ENCODE measurements at places on chromosomes 16 and 17. TPM values are rescaled to one million over a fixed set of nuclear protein-coding genes. Genes with fewer than 3 reads are reported as not detected.

Gene HID1
- total RNA-seq, result 7.0 TPM

Gene SLC16A5
- 26.0 TPM for total RNA-seq

Gene ERBB2
- 33.7 TPM for total RNA-seq

Gene MLKL
- total RNA-seq, result 12.1 TPM

Gene PRSS22
- total RNA-seq, result not detected

DNA sequence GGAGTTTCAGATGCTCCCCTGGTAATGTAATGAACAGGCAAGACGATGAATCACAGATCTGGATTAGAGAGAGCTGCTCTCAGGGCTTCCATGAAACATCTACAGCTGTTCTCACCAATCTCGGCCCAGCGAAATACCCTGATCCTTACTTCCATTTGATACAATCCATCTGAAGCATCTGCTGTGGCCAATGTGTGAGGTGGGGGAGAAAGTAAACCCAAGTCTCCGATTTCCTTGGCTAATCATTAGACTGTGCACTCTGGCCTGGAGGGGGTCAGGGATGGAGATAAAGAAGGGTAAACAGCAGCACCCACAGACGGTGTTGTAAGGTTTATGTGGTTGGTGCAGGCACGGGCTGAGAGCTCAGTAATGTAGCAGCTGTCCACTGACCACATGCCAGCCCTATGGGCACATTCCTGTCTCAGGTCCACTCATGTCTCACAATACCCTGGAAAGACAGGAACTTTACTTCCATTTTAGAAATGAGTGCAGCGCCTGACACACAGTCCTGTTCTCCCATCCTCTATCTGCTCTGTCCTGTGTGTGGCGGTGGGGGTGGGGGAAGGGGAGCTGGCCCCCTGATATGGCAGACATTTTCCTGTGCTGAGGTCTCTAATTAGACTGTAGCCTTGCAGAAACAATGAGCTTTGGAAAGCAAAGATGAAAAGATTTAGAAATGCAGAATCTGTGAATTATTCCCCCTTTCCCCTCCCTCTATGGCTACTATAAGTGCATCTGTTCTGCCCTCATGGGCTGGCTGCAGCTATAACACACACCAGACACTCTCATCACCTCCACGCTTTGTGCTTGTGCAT, 48.3 kb upstream of the ERN1 start:
- no peak for DNase-seq

- DNase-seq, result no peak
Measured at GRCh38 chr16:79100447-79100846, 500.1 kb downstream of the MAF start.

DNA sequence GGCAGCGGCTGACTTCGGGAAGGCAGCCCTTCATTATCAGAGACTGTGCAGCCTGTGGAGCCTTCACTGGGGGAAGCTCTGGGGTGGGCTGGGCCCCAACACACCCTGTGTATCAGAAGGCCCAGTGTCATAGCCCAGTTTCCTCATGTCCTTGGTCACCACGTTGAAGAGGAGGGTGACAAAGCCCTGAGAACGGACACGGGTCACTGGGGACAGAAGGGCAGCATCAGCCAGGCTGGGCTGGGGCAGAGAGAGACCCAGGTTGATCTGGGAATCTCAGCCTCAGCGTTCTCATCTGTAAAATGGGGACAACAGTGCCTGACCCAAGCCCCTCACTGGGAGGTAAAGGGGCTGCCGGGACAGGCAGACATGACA, 19.3 kb downstream of the B9D1 start:
- no peak for DNase-seq

DNA sequence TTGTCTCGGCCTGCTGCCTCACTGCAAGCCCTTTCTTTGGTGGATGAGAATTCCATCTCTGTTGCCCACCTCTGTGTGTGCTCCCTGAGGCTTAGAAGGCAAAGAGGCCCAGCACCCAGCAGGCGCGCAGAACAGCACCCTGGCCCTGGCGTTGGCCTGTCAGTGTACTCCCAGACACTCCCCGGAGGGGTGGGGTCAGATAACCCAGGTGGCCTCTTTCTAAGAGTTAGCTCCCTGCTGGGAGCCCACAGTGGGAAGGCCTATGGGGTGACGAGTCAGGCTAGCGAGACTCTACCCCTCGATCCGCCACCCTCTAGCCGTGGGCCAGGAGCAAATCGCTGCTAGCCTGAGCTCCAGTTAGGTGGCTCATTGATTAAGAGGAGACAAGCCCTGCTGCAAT, 38.1 kb downstream of the SRL start:
- no peak for DNase-seq

DNA sequence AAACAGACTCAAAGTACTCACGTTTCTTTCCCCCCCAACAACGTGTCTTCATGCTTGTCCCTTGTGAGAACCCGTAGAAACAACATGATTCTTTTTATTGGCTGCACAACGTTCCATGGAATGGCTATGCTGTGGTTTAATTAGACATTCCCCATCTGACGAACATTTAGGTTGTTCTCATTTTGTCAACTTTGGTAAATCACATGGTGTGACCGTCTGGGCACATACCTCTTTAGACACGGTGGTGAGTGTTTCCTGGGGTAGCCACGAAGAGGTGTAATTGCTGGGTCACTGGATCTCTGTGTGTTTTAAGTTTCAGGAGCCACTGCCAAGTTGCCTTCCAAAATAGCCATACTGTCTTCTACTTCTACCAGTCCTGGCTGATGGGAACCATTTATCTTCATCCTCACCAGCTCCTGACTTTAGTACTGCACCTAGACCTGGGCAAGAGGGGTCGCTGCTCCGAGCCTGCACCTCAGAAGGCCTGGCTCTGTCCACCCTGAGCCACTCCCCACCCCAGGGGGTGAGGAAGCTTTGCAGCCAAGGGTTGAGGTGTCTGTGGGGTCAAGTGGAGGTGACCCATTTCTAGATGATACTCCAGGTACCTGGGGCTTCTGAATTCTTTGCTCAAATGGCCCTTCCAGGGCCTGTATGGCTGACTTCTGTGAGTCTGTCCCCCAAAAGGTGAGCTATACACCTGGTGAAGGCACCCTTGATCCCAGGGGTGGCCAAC, 84.7 kb downstream of the IRX5 start:
- DNase-seq, result no peak

DNA sequence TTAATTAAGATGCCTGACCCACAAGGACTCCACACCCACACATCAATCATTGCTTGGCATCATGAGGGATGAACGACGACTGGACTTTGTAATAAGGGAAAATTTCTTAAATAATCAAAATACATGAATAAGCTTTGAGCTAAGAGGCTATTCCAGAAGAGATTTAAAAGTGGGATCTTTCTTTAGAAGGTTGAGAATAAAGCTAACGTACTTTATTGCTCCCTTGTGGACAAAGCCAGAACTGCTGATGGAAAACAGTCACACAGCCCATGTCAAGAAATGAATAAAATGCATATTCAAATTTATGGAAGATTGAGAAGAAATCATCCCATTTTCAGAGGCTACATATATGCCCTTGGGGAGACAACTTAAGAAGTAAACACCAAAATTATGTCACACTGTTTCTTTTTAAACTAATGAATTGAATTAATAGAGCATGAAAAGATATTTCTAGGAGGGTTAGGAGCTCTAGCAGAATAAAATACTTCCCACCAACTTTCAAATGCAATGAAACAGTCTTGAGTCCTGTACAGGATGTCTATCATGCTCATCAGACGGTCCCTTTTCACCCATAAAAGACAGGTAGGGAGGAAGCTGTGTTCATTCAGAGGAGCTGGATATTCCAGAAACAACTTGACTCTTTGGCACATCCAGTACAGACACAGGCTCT, 60.2 kb upstream of the PHOSPHO1 start:
- DNase-seq, result peak; percentile 47

DNA sequence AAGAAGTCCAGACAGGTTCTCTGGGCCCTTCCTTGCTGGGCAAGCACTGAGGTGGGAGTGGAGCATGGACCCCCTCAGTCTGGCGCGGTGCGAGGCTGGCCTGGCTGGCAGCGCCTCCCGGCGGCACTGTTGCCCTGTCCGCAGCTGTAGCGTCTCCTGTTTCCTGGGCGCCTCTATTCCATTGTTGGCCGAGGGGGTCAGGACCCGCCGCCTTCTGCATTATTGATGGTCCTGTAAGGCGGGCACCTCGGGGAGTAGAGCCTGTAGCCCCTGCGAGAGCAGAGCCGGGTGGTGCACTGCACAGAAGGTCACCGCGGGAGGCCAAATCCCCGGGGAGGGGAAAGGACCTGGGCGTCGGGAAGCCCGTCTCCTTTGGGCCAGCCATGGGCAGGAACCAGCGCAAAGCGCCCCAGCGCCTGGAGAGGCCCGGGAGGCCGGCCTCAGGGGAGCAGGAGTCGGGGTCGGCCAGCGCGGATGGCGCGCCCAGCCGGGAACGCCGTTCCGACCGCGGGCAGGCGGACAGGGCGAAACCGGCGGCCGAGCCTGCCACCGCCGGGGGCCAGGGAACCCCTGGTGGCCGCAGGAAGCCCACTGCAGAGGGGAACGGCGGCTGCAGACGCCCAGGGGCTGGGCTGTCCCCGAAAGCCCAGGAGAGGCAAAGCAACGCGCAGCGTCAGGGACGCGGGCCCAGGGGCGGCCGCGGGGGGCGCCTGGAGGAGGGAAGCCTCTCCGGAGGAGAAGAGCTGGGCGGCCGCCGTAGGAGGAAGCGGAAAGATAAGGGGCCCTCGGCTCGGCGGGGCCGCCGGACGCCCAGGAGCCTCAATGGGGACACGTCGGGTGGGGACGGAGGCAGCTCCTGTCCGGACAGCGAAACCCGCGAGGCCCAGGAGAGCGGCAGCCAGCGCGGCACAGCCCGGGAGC, at the start of gene MYO15B:
Gene MYO15B (plus strand): TSS at position 126 of the 921 bp plus-strand sequence. CDS start 258 bp downstream, at position 384.
- DNase-seq, result no peak

- DNase-seq, result no peak
Measured at GRCh38 chr17:14407541-14407940, 106.7 kb downstream of the HS3ST3B1 start.

DNA sequence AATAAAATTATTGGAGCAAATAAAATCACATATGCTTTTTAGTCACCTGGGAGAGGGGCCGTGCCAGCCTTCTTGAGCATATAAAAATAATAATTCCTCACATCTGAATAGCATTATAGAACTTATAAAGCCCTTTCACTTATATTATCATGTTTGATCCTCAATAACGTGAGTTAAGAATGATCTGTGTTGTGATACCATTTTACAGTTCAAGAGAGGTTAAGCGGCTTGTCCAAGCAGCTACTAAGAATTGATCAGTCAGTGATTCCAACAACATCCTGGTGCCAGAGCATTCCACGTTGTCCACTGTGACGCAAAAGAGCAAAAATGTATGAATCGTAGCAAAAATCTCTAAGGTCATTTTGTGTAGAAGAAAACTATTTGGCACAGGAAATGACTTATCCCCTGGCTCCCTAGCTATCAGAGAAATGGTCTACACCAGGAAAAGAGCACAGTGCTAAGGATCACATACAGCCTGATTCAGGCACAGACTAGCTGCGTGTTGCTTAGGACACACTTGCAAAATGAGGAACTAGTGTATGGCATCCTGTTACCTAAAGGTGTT, 33.0 kb downstream of the ANKFN1 start:
- peak; percentile 33 for DNase-seq

DNA sequence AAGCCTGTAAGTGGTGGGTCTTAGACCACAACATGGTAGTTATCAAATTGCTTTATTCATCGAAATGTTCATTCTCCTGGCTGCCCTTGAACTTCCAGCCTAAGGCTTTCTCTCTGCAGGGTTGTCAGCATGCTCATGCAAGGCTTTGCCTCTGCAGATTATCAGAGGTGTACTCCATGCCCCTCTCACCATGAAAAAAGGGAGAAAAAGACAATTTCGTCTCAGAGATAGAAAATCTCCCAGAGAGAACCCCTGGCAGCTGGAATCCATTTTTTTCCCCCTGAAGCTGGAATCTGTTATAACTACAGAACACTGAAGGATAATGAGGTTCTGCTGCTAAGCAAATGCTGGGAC, 33.9 kb upstream of the METTL9 start:
- DNase-seq, result no peak

DNA sequence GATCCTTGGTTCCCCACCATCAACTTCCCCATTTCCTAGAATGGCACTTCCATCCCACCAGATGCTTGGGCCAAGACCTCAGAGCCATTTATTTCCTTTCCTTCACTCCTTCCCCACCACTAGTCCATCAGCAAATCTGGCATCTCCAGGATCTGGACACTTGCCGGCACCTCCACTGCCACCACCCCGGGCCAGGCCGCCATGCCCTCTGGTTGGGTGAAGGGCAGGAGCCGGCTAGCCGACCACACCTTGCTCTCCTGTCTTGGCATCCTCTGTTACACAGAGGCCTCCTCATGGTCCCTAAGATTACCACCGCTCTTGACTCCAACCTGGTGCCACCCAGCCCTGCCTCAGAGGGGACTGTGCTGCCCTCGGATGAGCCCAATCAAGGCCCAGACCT, 104.5 kb downstream of the RMI2 start:
- no peak for DNase-seq

DNA sequence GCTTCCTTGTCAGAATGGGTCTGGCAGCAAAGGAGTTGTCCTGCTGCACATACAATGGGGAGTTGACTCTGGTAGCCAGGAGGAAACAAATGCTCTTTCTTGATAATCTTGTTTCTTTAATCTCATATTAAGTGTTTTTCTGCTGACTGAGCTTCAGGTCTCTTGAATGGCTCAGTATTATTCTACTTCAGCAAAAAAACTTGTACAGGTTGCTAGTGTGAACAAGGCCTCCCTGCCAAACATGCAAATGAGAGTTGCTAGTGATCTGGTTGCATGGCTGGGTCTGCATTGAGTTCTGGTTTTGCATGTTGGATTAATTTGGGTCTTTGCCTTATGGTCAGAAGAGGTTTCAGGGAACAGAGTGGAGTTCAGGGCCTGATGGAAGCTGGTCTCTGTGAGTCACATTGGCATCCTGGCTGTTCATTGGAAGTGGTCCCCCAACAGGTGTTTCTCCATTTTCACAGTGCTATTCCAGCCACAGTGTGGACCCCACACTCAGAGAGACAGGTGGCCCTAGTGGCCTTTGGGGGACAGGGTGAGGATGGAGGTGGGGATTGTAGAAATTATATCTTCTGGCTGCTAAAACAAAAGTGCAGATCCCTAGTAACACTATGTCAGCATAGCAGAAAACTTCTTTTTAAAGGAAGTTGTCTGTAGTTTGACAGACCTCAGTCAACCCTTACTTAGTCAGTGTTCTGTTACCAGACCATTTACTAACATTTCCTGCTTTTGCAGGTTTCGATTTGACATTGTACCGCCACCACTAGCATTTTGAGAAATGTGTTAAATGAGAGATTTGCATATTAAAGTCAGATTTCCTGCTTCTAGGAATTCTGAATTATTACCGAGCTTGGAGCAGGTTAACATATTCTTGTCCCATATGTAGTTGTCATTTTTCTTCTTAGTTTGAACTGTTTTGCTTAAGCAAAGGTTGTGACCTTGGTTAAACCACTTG, 47.1 kb downstream of the EPN2 start:
- no peak for DNase-seq

DNA sequence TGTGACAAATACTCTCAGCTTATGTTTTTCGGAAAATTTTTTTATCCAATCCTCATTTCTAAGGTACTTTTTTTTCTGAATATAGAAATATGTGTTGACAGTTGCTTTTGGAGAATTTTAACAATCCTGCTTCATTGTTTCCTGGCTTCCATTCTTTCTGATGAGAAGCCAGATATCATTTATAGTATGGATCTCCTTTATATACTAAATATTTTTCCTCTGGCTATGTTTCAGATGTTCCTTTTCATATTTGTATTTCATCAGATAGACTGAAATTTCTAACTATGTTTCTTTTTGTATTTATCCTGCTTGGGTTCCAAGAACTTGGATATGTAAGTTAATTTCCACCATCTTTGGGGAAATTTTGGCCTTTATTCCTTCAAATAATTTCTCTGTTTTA, 138.9 kb upstream of the CDH11 start:
- DNase-seq, result no peak
